Type B pancreatic cell (in vitro differentiated cells): ENCODE measurements at places on chromosomes 5 and 9. TPM values are rescaled to one million over a fixed set of nuclear protein-coding genes. Genes with fewer than 3 reads are reported as not detected.

- no peak for DNase-seq
Measured at GRCh38 chr9:16039218-16039987, 486.6 kb downstream of the CCDC171 start.

GRCh38 chr5:44538797-44539601, 149.8 kb upstream of the FGF10 start:
- no peak for DNase-seq

DNA sequence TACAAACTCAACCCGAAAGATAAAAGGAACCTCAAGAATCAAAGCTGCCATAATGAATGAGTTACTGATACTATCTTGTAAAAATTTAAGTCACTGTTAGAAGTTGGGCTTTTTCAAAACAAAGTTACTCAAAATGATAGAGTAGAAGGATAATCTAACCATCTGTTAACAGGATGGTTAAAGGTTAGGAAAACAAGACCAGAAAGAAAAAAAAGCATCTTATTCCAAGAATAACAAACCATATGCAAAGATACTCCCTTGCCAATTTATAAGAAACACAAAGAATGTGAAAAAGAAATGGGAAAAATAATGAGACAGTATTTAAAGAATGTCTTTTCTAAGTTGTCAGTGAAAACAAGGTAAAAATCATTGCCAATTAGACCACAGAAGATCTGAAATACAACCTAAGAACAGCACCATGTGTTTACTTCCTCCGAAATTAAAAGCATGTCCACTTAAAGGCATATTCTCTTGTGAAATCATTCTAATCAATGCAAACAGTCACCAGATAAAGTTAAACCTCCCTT, 51.2 kb downstream of the STRBP start:
- DNase-seq: no peak

DNA sequence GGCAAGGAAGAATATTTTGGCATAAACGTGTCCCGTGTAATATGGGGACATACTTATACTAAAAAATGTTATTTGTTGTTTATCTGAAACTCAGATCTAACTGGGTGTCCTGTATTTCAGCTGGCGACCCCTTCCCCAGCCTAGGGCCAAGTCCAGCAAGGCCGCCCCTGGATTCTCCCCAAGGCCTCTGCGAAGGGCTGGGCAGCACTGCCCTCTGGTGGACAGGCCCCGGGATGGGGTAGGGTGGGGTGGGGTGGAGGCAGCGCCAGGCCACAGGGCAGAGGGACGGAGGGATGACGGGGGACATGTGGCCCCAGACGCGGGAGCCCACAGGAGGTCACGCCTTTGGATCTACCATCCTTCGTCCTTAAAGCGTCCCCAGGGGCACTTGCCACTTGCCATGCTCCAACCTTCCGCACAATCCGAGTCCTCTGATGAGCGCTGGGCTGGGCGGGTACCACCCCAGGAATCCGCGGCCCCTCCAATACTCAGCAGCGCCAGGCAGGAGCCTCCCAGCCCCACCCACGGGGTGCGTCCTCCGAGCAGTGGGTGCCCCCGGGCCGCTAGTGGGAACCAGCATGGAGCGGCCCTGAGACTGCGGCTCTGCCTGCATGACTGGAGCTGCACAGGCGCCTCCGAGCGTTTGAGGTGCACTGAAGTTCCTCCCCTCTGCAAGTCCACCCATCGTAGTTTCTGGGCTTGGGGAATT, 7.1 kb upstream of the AGPAT2 start:
- no peak for DNase-seq

- no peak for DNase-seq
Measured at GRCh38 chr9:122331523-122331927, 39.3 kb upstream of the PTGS1 start.

- no peak for DNase-seq
Measured at GRCh38 chr5:169020102-169020501, 280.8 kb downstream of the SLIT3 start.

DNA sequence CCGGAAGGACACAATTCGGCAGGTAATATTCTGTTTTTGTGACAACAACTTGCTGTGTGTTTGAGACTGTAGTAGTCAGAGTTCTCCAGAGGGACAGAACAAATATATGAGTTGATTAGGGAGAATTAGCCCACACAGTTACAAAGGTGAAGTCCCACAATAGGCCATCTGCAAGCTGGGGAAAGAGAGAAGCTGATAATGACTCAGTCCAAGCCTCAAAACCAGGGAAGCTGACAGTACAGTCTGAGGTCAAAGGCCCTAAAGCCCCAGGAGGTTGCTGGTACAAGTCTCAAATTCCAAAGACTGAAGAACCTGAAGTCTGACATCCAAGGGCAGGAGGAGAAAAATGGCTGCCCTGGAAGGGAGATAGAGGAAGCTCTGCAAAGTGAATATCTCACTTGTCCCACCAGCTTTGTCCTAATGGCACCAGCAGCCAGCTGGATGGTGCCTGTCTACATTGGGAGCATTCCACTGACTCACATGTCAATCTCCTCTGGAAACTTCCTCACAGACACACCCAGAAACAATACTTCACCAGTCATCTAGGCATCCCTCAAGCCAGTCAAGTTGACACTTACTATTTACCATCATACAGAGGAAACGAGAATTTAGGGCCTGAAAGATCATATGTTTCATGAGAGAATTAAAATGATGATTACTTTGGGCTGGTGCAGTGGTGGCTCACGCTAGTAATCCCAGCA, 36.3 kb upstream of the CTXN3 start:
- DNase-seq: no peak

- DNase-seq: no peak
Measured at GRCh38 chr9:119500072-119500771, 131.0 kb upstream of the BRINP1 start.

- no peak for DNase-seq
Measured at GRCh38 chr5:161625673-161626072, 59.8 kb upstream of the GABRA6 start.

- no peak for DNase-seq
Measured at GRCh38 chr9:35158501-35159280, 3.1 kb upstream of the UNC13B start.

DNA sequence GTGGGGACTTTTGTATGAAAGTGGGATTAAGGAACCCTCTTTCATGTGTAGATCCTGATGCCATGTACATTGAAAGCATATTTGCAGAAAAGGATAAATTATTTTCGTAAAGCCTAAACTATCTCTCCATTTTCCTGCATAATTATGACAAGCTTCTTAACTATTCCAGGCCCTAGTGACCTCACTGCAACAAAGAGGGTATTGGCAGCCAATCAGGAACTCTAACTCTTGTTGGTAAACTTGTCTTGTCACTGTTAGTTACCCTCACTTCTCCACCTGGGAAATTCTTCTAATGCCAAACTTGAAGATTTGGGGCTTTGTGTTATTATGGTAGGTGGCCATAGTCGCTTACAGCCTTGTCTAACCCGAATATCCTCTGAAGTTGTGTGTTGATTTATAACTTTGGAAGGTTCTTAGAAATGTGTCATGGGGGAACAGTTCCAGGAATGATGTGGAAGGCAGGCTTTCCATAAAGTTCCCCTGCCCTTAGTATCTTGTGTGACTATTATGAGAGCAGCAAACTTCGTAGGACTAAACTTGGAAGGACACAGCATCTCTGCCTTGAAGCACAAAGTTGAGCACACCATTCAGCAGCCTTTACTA, 52.5 kb downstream of the IQGAP2 start:
- no peak for DNase-seq

DNA sequence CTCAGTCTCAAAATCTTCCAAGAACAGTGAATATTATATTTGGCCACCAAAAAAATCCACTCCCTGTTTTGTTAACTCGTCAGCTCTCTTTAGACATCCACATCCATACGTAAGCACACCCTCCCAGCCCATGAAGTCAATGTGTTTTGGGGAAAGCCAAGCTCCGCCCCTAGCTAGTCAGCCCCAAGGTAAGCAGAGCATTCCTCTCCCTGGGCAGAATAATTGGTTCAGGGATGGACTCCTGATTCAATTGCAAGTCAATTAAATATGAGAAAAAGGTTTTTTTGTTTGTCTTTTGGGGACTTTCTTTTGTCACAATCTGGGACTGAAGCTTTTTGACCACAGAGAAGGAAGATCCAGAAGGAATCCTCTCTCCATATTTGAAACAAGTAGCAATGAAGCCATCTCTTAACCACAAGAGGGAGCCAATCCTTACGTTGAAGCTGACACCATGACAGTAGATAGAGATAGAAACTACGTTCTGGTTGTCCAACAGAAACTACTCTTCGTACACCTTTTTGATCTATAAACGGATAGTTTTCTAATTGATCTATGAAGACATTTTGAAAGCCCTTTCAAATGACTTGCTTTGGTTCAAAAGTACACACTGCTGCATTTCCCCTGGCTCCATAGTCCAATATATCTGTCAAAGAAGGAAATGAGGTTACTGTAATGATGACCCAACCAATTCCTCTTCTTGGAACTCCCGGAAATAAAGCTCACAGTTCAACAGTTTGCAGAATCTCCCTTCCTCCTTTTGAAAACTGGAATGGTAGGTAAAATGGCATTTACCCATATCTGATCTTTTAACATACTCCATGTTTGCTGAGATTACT, 166.4 kb downstream of the TLE1 start:
- DNase-seq: no peak

GRCh38 chr5:135386096-135386495, 12.9 kb downstream of the MACROH2A1 start:
- DNase-seq: no peak

- no peak for DNase-seq
Measured at GRCh38 chr5:134177369-134178095, 782 bp upstream of the SKP1 start.

- DNase-seq: no peak
Measured at GRCh38 chr9:3243683-3244082, 282.1 kb downstream of the RFX3 start.

GRCh38 chr5:123720955-123721354, 209.0 kb downstream of the CSNK1G3 start:
- no peak for DNase-seq

- DNase-seq: no peak
Measured at GRCh38 chr5:9288234-9288633, 257.6 kb downstream of the SEMA5A start.

DNA sequence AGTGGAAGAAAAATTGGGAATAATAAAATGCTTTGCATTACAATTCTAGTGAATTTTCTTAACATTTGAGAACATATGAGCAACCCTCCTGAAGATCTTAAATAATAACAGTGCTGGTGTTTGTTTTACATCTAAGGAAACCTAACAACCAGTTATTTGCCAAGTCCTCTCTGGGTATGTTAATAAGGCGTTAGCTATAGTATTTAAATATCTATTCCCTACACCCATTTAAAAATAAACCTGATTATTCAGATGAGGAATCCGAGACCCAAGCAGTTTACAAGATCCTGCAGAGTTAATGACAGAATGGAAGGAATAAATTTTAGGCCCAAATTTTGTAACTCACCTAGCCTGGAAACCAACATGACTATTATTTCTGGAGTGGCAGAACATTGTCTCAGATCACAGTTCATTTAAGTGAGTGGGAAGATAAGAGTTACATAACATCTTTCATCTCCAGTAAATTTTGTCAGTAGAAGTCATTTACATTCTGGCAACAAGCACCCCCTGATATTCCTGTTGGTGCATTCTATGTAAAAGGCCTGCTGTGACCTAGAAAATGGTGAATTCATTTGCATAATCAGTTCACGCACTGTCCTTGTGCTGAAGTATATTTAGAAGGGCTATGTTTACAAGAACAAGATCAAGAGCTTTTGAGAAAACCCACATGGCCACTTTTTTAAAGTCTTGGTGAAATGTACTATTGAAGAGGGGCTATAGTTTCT, 148.2 kb downstream of the COX7C start:
- no peak for DNase-seq

GRCh38 chr9:82911996-82912395, 150.9 kb downstream of the RASEF start:
- DNase-seq: no peak

- no peak for DNase-seq
Measured at GRCh38 chr5:78003919-78004318, 227.8 kb upstream of the TBCA start.

ATP6V1G1 gene
- 110 and 147 TPM in 2 replicates for total RNA-seq

TMEM174 gene
- not detected in 2 replicates for total RNA-seq

LHX6 gene
- 0.48 and 10.0 TPM in 2 replicates for total RNA-seq

CAVIN4 gene
- total RNA-seq: 1.7 and 6.1 TPM in 2 replicates
